Liver (tissue), 10 donors: ENCODE measurements at places on chromosomes 2 and 18.

DNA sequence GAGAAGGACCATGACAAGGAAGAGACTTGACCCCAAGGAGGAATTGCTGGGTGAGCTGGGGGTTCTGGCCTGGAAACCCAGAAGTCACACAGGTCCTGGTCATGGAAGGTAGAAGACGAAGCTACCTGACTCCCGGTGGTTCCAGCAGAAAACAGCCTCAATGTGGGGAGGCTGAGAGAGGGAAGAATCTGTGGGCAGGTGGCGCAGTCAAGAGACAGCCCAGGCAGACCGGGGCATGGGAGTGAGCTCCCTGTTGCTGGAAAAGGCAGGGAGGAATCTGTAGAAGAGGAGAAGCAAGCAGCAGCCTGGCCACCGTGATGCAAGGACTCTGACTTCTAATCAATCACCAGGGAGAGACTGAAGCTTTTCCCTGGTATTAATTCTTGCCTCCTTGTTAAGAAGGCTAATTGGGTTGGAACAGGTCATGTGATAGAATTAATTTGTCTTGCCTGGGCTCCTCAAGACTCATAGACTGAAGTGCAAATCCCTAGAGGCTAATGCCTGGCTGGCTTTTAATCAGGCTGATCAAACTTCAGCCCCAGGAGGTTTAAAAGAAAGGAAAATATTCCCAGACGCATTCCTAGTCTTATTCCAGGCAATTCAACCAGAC lies 30.1 kb downstream of the CNGA3 start:
- DNase-seq, result no peak

DNA sequence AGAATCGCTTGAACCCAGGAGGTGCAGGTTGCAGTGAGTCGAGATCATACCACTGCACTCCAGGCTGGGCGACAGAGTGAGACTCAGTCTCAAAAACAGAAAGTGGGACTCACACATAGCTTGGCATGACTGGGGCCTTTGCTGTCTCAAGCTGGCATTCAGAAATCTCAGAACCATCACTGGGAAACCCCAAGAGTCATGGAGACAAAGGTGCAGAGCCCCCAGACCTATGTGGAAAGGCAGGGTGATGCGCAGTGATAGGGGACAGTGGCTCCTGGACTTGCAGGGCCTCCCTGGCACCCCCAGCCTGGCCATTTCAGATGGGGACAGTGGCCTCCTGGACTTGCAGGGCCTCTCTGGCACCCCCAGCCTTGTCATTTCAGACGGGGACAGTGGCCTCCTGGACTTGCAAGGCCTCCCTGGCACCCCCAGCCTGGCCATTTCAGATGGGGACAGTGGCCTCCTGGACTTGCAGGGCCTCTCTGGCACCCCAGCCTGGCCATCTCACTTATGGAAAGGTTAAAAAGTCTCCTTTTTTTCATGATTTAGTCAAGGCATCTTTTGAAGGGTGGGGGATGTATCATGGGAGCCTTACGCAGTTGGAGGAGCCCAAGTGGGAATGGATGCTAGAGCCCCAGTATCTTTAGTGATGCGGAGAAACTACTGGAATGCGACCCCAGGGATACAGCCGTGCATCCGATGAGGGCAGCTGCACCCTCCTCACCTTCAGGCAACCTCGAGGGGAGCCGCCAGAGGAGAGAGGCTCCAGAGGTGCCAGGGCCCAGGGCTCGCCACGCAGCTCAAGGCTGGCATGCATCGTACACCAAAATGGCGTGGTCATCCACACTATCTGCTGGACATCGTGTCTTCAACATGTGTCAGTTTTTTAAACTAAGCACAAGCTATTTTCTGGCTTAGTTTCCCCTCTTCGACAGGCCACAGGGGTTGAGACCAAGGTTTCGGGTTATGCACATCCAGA lies 30.5 kb downstream of the ZNF516 start:
- DNase-seq, result no peak

DNA sequence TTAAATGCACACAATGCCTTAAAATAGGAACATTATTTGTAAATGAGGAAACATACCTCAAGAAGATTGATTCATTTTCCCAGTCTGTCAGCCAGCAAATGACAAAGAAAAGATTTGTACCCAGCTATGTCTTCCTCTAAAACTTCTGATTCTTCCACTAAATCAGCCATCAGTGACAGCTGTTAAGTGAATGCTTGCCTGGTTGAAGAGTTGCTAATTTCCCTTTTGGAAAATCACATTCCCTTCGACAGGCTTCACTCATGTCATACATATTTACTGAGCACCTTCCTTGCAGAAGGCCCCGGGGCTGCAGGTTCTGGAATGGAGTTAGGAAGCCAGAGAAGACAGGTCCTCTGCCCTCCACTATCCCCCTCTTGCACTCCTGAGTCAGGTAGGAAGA lies 112.0 kb upstream of the SLC66A3 start:
- DNase-seq, result no peak

GRCh38 chr18:58612315-58613055 lies 16.4 kb downstream of the ALPK2 start:
- no peak for DNase-seq
